WERI-Rb-1 (cell line): ENCODE measurements at places on chromosomes 6 and 20.

GRCh38 chr6:146543211-146543939, at the start of gene RAB32:
Gene RAB32 (plus strand): TSS chr6:146543833. CDS start chr6:146543872, 39 bp downstream.
- no peak for DNase-seq

DNA sequence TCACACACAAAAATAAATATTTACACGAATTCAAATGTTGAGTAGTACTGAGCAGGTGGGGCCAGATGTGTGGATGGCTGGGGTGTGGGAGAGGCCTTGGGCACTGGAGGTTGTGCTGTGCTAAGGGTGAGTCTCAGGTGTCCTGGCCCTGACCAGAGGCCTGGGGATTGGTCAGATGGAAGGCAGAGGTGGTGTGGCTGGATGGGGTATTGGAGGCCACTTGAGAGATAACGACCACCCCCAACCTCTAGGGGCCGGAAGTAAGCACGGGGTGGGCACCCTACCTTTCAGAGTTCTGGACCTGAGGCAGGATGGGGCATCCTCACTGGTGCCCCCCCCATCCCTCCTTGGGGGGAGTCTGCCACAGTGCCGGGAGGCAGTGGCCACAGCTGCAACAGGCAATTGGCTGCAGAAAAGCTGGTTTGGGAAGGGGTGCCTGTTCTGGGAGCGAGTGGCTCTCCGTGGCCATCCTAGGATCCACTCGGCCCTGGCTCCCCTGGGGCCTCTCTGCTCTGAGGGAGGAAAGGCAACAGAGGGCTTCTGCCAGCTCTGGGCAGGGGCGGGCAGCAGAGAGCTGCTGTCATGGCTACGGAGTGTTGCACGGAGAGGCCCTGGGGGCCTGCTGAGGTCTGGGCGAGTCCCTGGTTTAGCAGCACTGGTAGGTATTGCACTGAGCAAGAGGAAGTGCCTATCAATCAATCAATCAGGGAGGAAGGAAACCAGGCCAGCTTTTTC, 87.6 kb downstream of the ASXL1 start:
- DNase-seq, result no peak

GRCh38 chr6:112153926-112154607, 66.7 kb downstream of the FAM229B start:
- no peak for DNase-seq

- DNase-seq, result no peak
These were observed 1177.9 kb downstream of the GRIK2 start for GRCh38 chr6:102571236-102571908.

GRCh38 chr6:56955171-56956155, 556 bp downstream of the BEND6 start:
- peak; percentile 99 for DNase-seq

DNA sequence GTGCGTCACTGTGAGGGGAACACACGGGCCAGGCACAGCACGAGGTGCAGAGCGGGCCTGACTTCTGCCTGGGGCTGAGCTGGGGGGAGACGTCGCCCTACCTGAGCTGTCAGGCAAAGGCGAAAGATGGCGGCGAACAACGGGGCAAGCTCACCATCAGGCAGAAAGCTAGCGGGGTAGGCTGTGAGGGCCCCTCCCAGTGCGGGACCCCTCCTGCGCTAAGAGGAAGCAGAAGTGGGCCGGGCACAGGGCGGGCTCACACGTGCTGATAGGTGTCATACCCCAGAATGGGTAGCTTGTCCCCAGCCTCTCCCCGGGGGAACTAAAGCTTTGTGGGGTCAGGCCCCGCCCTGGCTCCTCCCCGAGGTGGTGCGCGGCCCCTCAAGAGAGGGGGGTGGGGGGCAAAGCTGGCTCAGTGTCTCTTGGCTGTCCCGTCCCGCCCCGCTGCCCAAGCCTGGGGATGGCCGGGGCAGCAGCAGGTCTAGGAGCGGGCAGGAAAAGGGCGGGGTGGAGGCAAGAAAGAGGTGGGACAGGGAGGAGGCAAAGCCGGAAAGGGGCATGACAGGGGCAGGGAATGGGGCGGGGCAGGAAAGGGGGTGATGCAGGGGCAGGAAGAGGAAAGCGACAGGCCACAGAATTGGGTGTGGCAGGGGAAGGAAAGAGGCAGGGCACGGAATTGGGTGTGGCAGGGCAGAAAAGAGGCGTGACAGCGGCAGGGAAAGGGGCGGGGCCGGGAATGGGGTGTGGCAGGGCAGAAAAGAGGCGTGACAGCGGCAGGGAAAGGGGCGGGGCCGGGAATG, 14.7 kb downstream of the UCKL1 start:
- no peak for DNase-seq

DNA sequence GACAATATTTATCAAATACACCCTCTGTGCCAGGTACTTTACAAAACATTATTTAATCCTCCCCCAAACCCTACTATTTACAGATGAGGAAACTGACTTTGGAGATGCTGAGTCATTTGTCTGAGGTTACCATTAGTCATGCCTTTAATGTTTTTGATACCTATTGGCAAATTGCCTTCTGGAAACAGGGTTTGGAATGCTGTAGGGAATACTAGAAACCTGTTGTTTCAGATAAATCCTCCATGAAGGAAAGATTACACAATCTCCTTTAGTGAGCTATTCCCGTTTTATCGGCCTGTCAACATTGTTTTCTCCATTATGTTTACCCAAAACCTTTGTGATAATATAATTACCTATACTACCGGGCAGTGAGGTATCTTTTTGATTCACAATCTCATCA, 93.6 kb upstream of the ADGRF1 start:
- DNase-seq, result no peak

GRCh38 chr6:38378801-38379200, 260.9 kb downstream of the BTBD9 start:
- no peak for DNase-seq

GRCh38 chr6:34284563-34285447, 36.0 kb upstream of the SMIM29 start:
- peak; percentile 59 for DNase-seq

DNA sequence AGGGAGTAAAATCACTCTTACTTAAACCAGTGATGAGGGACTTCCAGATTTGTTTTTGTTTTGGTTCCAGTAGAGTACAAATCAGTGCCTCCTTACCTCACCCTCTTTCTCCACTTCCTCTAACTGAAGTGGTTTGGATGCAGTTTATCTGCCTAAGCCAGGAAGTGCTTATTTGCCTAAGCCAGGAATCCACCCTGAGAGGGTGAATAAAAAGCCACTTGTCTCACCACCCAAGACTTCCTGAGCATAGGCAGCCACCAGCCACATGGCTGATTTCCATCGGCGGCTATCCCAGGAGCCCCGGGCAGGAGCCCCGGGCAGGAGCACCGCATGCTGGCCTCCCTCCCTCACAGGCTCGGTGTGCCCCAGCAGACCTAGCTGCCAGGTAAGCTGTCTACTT, 12.0 kb downstream of the LRP11 start:
- peak; percentile 28 for DNase-seq

DNA sequence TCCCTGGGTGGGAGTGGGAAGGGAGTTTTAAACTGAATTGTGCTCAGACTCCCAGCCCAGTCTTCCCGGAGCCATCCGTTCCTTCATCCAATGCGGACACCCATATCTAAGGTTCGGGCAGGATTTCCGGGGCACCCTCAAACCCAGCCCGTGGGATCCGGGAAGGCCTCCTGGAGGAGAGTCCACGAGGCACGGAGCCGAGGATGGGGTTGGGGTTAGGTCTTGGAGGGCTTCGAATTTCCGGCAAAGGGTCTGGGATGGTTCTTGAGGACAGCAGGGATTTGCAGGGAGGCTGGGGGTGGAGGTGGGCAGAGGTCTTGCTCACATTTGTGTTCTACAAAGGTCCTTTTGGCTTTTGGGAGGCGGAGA, 49.5 kb upstream of the SLC32A1 start:
- DNase-seq, result no peak

DNA sequence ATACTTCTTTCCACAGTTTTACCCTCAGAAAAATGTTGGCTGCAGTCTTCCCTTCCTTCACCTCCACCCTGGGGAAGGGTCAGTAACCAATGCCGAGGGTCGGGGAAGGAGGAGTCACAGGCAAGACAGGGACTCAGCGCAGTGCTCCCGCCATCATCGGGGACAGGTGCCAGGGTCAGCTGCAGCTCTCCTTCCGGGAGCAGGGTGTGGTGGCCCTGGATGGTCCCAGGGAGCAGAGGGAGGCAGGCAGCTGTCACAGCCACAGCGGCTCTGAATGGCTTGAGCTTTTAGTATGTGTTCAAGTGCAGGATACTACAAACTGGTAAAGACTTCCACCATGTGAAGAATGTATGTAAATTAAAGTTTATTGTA, 26.0 kb upstream of the PI16 start:
- peak; percentile 43 for DNase-seq

GRCh38 chr6:112302142-112302705, 44.9 kb upstream of the RFPL4B start:
- DNase-seq, result no peak

GRCh38 chr20:61434341-61434781, 182.3 kb downstream of the CDH4 start:
- no peak for DNase-seq
